NCI-H1092 (cell line): ENCODE measurements at places on chromosomes 6 and 20.

GRCh38 chr20:19706463-19706862 lies 51.6 kb upstream of the RIN2 start:
- no peak for DNase-seq

DNA sequence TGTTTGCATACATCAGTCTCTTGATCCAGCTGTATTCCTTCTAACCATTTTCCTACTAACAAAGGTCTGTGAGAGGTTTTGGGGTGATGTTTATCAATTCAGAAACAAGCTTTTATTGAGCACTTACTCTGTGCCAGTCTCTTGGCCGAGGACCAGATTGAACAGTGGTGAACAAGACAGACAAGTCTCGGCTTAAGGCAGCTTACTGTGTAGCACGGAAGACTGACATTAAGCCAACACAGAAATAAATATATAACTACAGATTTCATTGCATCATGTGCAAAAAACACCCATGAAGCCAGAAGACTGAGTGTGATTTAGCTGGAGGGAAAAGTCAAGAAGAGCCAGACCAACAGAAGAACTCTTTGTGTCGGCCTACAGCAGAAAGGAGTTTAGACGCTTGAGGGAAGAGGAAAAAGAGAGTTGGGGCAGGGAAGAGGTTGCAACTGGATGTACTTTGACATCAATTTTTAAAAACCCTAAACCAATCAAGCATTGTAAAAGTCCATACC lies 549.6 kb upstream of the CITED2 start:
- DNase-seq, result no peak

- no peak for DNase-seq
These were observed 107.1 kb upstream of the ASF1A start for GRCh38 chr6:118786596-118787453.

DNA sequence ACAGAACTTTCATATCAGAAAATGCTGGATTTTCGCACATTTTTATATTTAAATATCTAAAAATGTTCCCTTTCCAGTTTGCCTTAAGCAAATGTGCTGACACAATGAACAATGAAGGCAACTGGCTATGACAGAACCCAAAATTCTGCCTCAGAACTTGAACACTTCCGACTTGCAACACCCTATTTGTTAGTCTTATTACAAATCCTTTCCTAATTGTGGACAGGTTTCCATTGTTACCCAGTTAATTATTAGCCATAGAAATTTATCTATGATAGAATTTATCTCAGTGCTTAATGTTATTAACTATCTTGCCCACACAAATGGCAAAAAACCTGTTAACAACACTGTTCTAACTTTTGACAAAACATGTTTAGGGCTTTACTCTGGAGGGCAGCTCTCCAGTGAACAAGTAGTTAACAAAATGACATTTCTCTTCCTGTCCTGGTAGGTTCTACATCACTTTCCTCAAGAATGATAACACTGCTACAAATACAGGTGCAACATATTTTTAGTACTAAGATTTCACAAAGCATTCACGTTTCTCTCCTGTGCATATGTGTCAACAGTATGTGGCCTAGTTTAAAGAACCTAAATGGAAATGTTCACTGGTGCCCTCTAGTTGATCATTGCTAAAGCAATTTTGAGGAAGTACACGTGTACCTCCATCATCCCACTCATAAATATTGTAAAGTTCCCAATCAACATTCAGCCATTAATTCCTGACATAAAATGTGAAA lies 58.4 kb downstream of the HIVEP2 start:
- DNase-seq, result no peak

DNA sequence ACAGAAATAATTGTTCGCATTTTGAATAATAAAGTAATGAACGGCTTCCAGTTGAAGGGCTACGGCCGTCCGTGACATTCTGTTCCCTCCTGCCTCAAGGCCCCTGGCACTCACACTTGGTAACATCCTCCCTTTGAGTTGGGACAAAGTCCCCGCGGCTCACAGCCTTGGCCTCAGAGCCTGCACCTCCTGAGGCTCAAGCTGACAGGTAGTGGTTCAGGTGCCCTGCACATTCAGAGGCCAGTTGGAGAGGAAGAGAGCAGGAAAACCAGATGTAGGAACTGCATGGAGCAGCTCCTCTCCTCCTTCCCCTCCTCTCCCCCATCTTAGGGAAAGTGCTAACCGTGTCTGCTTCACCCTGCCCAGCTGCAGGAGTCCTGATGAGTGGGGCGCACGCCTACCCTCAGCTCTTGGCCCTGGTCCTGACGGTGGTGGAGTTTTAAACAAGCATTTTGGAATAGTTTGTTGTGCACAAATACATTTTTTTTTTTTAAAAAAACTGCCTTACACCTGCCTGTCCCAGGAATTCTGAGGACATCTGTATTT lies 393.1 kb downstream of the SMOC2 start:
- no peak for DNase-seq

DNA sequence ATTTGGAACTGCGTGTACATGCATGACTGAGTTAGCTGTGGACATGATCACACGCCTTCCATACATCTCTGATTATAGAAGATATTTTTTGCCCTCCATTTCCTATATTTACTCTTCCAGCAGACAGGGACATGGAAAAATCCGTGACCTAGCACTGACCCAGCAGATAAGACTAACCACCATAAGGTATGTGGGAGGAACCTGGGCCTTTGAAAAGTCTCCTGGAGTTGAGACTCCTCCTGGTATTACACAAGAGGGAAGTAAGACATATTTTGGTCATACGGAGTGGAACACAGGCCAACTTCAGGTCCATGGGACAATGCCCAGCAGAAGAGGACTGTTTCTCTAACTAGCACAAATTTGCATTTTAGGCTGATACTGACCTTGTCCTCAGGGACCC lies 13.7 kb upstream of the SIRPB1 start:
- no peak for DNase-seq

- DNase-seq, result no peak
These were observed 26.8 kb upstream of the TMEM217 start for GRCh38 chr6:37284781-37285180.

- peak; percentile 31 for DNase-seq
These were observed 59.5 kb downstream of the PLEKHG1 start for GRCh38 chr6:150659046-150659763.

DNA sequence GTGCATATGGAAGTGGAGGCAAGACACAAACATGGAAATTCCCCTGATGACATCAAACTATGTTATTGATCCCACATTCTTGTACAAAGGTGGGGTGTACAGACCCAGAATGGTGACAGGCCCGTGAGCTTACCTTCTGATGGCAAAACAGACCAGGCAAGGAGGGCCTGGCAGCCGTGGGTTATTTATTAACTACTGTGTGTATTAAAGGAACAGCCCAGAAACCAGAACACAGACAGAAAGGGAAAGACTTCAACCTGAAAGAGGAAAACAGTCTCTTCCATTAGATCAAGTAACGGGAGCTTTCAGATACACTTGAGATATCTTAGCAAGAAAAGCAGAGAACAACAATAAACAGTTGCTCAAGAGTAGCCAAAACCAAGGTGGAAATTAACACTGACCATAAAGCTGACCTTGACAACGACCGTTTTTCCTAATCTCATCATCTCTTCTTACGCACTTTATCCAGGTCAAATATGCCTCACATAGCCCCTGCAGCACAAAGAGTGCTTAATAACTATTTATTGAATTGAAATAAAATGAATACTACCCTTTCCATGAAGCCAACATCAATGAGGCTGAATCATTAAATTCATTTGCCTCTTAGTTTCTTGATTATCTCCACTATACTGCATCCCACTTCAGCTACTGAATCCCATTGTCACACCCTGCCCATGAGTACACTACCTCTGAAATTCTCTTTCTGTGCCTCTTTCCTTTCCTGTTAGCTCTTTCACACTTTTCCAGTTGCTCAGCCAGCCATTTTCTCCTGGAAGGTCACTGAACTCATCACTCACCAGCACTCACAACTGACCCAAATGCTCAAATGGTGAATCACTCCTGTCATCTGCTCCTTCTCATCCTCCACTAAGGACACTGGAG lies 67.4 kb downstream of the MOXD1 start:
- DNase-seq, result no peak

DNA sequence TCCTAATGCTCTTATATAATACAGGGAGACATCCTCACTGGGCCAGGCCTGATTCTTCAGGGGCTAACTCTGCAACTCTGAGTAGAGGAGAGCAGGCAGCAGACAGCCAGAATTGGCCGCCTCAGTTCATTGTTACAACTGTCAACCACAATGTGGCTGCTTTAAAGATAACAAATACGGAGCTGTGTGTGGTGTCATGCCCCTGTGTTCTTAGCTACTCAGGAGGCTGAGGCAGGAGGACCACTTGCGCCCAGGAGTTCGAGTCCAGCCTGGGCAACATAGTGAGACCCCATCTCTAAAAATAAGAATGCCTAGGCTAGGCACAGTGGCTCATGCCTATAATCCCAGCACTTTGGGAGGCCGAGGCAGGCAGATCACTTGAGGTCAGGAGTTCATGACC lies 34.3 kb downstream of the CEP250 start:
- DNase-seq, result no peak
